ENCODE measurements at places on chromosomes 12 and 14. TPM values are rescaled to one million over a fixed set of nuclear protein-coding genes. Genes with fewer than 3 reads are reported as not detected.

DNA sequence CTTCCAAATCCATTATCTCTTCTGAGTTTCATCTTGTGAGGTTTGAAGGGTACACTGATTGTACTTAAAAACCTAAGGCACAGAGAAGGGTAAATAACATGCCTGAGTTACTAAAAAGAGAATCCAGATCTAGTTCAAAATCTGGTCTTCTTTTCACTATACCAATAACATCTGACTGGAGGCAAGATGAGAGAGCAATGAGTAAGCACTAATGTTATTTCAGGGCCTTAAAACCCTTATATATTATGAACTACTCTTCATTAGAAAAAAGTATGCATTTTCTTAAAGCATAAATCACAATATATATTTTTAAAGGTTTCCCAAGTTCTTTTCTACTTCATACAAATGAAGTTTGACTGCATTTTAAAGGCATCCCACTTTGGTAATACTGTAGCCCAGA lies 60.2 kb downstream of the GXYLT1 start:
- H3K27me3 ChIP-seq = no peaks in the 10 kb centered on the region
- no peak overlapping the region for H3K4me3 ChIP-seq
- peaks cover 5% of the 10 kb centered on the region for H3K36me3 ChIP-seq
- no peak overlapping the region for H3K27ac ChIP-seq
- H3K4me1 ChIP-seq = no peaks in the 10 kb centered on the region
- DNase-seq = no peak

GRCh38 chr12:115118177-115118724 lies 434.3 kb upstream of the TBX3 start:
- DNase-seq = no peak
- H3K27me3 ChIP-seq = no peaks in the 10 kb centered on the region
- H3K4me1 ChIP-seq = no peaks in the 10 kb centered on the region
- no peak overlapping the region for H3K27ac ChIP-seq
- H3K36me3 ChIP-seq = no peaks in the 10 kb centered on the region

Gene TAS2R9
- total RNA-seq = not detected

Gene PIWIL1
- total RNA-seq = not detected

Gene SHMT2
- 59.2 TPM for total RNA-seq

Gene WNT1
- not detected for total RNA-seq

Gene TAPBPL
- total RNA-seq = 28.4 TPM

GRCh38 chr12:128811806-128812205 lies 12.0 kb downstream of the SLC15A4 start:
- peaks cover 18% of the 10 kb centered on the region for H3K4me1 ChIP-seq
- H3K4me3 ChIP-seq = no peak overlapping the region
- peaks cover 44% of the 10 kb centered on the region for H3K36me3 ChIP-seq
- no peak overlapping the region for H3K27ac ChIP-seq
- H3K27me3 ChIP-seq = no peaks in the 10 kb centered on the region

Gene RPL10L
- total RNA-seq = not detected

Gene SELPLG
- total RNA-seq = 31.9 TPM

DNA sequence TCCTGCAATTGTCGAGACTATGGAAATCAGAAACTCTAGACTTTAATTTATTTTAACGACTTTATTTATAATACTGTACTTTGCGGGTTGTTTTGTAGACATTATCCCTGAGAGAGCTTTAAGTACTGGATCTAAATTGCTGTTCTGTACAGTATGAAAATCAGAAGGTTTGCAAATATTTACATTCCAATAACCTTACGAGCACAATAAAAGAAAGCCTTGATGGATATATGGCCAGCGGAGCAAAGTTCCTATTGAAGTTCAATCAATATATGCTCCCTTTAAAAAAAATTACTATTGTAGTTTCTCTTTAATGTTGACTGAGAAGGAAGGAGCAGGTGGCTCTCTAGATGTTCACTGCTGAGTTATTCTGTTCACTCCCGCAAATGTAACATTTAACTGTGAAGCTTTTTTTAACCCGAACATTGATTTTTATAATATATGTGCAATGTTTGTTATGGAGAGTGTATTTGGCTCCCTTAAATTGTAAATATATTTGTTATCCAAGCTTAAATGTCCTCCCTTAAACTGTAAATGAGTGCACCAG lies 235.3 kb downstream of the PLCZ1 start:
- H3K27me3 ChIP-seq = no peaks in the 10 kb centered on the region
- H3K36me3 ChIP-seq = no peaks in the 10 kb centered on the region
- H3K27ac ChIP-seq = no peak overlapping the region
- DNase-seq = no peak

Gene CMA1
- 1.4 TPM for total RNA-seq

DNA sequence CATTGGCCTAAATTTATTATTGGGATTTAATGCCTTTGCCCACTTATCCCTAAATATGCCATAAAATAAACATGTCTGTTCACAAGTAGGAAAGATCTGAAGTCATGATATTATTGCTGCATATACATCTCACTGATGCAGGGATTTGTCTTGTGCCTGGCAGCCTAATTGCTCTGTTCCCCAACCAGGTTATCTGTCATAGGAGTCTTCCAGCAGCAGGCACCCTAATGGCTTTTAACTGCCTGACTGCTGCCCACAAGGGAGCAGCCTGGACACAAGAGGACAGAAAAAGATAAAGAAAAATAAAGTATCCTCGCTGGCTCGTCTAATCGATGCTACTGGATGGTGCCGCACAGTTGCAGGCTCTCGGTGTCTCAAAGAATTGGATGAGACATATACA lies 337.6 kb upstream of the FAR2 start:
- no peak for DNase-seq
- no peaks in the 10 kb centered on the region for H3K27me3 ChIP-seq
- no peaks in the 10 kb centered on the region for H3K36me3 ChIP-seq
- no peak overlapping the region for H3K4me3 ChIP-seq
- H3K27ac ChIP-seq = no peak overlapping the region
- no peaks in the 10 kb centered on the region for H3K4me1 ChIP-seq

GRCh38 chr12:85809500-85809899 lies 26.7 kb downstream of the RASSF9 start:
- no peak overlapping the region for H3K4me3 ChIP-seq
- H3K4me1 ChIP-seq = no peaks in the 10 kb centered on the region
- H3K36me3 ChIP-seq = peaks cover 14% of the 10 kb centered on the region

Gene PTCSC3
- 2.8 TPM for total RNA-seq

Gene PPTC7
- total RNA-seq = 26.4 TPM

- H3K4me3 ChIP-seq = no peak overlapping the region
- H3K27me3 ChIP-seq = no peaks in the 10 kb centered on the region
- H3K27ac ChIP-seq = no peak overlapping the region
Observed at GRCh38 chr12:49790741-49791555, 37.3 kb downstream of the NCKAP5L start.

Gene NRIP2
- 0.61 TPM for total RNA-seq

GRCh38 chr12:87311206-87311605 lies 718.0 kb downstream of the C12orf50 start:
- no peak overlapping the region for H3K27ac ChIP-seq
- H3K36me3 ChIP-seq = no peaks in the 10 kb centered on the region
- peaks cover 5% of the 10 kb centered on the region for H3K4me1 ChIP-seq
- no peak overlapping the region for H3K4me3 ChIP-seq
- DNase-seq = no peak

DNA sequence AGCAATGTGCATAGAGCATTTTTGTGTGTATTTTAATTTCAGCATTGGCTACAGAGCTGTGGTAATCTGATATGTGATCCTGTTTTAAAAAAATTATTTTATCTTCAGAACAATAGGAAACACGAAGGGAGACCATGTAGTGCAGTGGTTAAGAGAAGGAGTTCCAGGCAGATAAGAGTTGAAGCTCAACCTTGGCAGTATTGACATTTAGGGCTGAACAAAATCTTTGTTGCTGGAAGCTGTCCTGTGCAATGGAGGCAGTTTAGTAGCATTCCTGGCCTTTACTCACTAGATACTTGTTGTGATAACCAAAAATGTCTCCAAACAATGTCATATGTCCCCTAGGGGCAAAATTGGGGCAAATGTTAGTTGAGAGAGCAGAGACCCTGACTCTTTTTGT lies 59.2 kb downstream of the CHST11 start:
- H3K4me3 ChIP-seq = no peak overlapping the region
- no peaks in the 10 kb centered on the region for H3K36me3 ChIP-seq
- no peaks in the 10 kb centered on the region for H3K27me3 ChIP-seq
- no peak for DNase-seq
- peaks cover 28% of the 10 kb centered on the region for H3K4me1 ChIP-seq

Gene TMPRSS12
- not detected for total RNA-seq

GRCh38 chr14:77017666-77018065 lies 10.8 kb downstream of the IRF2BPL start:
- H3K4me1 ChIP-seq = peaks cover 15% of the 10 kb centered on the region
- H3K27ac ChIP-seq = no peak overlapping the region
- H3K4me3 ChIP-seq = no peak overlapping the region
- H3K36me3 ChIP-seq = no peaks in the 10 kb centered on the region

Gene CFAP54
- total RNA-seq = 0.75 TPM

DNA sequence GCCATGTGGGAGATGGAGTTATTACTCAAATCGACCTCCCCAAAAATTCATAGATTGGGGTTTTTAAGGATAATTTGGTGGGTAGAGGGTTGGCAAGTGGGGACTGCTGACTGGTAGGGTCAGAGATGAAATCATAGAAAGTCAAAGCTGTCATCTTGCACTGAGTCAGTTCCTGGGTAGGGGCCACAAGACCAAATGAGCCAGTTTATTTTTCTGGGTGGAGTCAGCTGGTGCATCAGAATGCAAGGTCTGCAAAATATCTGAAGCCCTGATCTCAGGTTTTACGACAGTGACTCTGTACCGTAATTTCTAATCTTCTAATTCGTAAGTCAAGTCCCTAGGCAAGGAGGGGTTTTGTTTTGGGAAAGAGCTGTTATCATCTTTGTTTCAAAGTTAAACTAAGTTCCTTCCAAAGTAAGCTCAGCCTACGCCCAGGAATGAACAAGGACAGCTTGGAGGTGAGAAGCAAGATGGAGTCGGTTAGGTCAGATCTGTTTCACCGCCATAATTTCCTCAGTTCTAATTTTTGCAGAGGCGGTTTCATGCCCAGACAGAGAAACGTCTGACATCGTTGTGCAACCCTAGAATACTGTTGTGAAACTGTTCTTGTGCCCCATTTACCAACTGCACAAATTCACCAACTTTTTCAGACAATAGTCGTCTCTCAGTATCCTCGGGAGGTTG lies 104.5 kb upstream of the SFSWAP start:
- H3K27me3 ChIP-seq = no peaks in the 10 kb centered on the region
- H3K27ac ChIP-seq = no peak overlapping the region
- H3K4me1 ChIP-seq = peaks cover 11% of the 10 kb centered on the region

Gene P3H3
- 9.7 TPM for total RNA-seq

Gene BATF
- total RNA-seq = 4.9 TPM

DNA sequence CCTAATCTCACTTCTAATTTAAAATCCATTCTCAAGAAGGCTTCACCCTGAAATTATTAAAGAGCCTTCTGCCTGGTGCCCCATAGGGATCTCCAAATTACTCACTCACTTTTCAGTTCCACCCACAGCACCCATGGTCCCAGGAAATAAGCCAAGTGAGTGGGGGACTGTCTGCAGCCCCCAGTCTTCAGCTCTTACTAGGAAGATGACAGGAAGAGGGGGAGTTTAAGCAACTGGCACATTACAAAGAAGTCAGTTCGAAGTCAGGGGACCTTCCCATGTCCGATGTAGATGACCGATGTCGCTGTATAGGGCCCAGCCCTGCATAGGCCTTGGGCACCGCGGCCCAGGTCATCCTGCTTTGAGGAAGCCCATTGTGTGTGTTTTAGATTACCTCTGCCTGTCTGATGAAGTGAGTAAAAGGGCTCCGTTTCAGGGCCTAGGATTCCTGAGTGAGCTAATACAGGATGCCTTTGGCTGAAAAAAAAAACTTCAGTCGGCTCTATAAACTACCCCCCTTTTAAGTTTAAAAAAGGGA lies 1.9 kb downstream of the ACTN1 start:
- H3K4me1 ChIP-seq = peaks cover 25% of the 10 kb centered on the region
- no peak for DNase-seq
- H3K4me3 ChIP-seq = peak overlapping the region; percentile 92
- H3K27me3 ChIP-seq = no peaks in the 10 kb centered on the region
- H3K27ac ChIP-seq = peak overlapping the region; percentile 93

DNA sequence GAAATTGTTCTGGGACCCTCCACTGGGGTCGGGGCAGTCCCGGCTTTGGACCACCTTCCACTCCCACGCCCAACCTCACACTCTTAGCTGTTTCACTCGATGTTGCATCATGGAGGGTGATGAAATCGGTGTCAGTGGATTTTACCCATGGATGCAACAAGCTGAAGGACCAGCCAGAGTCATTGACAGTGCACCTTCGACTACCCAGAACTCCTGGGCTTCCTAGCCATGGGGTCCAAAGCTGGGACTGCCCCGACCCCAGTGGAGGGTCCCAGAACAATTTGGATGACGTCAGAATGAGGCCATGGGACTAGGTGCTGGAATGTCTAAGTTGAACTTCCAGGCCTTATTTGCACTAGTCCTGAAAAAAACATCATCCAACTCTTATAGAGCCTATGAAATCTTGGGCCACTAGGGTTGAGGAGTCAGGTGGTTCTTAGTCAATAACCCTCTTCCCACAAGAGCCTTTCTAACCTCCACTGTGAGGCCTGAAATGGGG lies 882 bp upstream of the IL23A start:
- H3K27me3 ChIP-seq = no peaks in the 10 kb centered on the region
- peaks cover 17% of the 10 kb centered on the region for H3K36me3 ChIP-seq
- no peak for DNase-seq
- no peak overlapping the region for H3K4me3 ChIP-seq
- H3K4me1 ChIP-seq = peaks cover 6% of the 10 kb centered on the region
- H3K27ac ChIP-seq = no peak overlapping the region

GRCh38 chr14:50635141-50635540 lies 33.0 kb downstream of the SAV1 start:
- no peak overlapping the region for H3K4me3 ChIP-seq
- H3K36me3 ChIP-seq = peaks cover 58% of the 10 kb centered on the region
- H3K4me1 ChIP-seq = no peaks in the 10 kb centered on the region
- H3K27me3 ChIP-seq = no peaks in the 10 kb centered on the region
- H3K27ac ChIP-seq = no peak overlapping the region

- DNase-seq = no peak
- no peak overlapping the region for H3K4me3 ChIP-seq
- H3K27ac ChIP-seq = no peak overlapping the region
Observed at GRCh38 chr12:28227251-28227650, 37.0 kb downstream of the CCDC91 start.

- no peaks in the 10 kb centered on the region for H3K27me3 ChIP-seq
- H3K4me1 ChIP-seq = no peaks in the 10 kb centered on the region
- H3K4me3 ChIP-seq = no peak overlapping the region
Observed at GRCh38 chr12:28939427-28939826, 209.7 kb upstream of the FAR2 start.

DNA sequence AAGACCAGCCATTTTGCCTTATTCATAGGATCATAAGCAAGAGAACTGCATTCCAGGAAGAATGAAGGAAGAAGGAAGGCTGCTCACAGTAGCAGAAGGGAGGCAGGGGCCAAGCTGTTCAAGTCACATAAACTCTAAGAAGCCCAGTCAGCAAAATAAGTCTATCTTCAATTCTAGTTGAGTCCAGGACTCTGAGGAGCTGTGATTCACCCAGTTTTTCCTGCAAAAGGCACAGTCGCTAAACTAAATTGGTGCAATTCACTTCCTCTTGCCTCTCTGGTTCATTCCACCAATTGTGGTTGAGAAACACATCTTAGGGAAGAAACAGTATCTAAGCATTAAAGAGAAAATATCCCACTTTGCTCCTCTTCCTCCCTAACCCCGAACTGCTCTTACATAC lies 9.8 kb downstream of the ZNF641 start:
- no peak for DNase-seq
- H3K4me1 ChIP-seq = peaks cover 8% of the 10 kb centered on the region
- H3K27ac ChIP-seq = no peak overlapping the region
- H3K36me3 ChIP-seq = peaks cover 39% of the 10 kb centered on the region
- no peak overlapping the region for H3K4me3 ChIP-seq

Measured in upper lobe of right lung (tissue), 1 donor.